ENCODE measurements at places on chromosomes 5 and 9.
A peak's percentile ranks its signal among the peaks of the same experiment; 100 is the strongest.

DNA sequence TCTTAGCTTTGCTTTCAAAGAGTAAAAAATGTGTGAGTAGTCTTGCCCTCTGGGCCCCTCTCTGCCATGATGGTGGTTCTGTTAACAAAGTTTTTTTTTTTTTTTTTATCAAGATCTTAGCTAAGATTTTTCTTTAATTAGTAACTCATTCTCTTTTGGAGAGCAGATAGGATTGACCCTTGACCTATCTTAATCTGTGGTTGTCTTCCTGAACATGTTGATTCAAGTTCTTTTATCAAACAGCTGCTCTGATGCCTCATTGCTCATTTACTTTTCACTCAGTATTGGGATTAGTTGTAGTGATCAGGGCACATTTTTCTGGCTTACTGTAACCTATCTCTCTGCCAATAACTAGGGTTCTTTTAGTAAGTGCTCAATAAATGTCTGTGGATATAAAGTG lies 106.3 kb downstream of the PCSK5 start:
- no peak for DNase-seq

DNA sequence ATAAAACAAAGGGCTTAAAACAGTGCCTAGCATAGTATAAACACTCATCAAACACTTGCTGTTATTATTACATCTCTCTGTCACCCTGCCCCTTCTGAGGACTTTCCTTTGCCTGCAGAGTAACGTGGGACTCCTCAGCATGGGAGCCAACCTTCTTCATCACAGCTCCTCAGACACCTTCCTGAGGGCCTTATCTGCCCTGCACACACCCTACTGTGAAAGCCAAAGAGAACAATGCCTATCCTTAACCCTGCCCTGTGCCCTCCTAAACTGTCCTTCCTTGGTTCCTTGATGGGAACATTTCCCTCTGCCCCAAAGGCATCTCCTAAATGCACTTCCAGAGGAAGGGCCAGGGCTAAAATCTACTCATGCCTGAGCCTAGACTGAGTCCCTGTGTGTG lies 20.6 kb upstream of the HAND1 start:
- no peak for DNase-seq

GRCh38 chr9:98038958-98039357 lies 17.6 kb upstream of the NANS start:
- no peak for DNase-seq

DNA sequence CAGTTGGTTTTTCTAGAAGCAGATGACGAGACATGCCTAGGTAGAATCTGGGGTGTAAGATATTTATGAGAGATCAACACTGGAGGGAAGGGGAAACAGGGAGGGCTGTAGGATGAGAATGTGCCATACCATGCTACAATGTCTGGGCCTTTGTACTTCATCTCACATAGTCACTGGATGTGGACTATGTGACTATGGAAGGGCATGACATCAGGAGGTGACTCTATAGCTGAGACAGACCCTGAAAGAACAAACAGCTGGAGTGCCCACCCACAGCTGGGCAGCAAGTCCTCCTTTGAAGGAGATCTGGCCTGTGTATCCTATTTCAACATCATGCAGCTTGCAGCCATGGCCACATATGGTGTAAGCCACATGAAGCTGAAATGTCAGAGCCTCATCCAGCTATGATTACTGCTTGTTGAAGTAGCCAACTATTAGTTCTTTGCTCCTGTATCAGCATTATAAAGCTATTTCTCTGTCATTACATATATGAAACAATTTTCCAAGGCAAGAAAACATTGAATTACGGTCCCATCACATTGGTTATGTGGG lies 46.2 kb upstream of the KIF2A start:
- DNase-seq = no peak

DNA sequence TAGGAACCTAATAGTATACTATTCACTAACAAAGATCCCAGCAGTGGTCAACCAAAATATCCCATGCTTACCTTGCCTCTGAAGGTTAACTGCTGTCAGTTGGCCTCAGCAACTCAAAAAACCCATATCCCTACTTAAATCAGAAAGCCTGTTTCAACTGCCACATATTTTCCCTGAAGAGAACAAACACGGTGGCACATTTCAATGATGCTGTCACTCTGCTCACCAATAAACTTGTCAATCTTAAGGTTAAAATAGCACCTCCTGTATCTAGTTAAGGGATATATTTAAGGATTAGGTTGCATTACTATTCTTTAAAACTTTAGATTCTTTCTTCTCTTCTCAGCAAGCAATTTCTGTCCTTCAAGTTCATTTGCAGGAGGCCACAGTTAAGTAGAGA lies 986.9 kb downstream of the CDH18 start:
- no peak for DNase-seq

- no peak for DNase-seq
These were observed 81.2 kb upstream of the LMX1B start for GRCh38 chr9:126532489-126532888.

DNA sequence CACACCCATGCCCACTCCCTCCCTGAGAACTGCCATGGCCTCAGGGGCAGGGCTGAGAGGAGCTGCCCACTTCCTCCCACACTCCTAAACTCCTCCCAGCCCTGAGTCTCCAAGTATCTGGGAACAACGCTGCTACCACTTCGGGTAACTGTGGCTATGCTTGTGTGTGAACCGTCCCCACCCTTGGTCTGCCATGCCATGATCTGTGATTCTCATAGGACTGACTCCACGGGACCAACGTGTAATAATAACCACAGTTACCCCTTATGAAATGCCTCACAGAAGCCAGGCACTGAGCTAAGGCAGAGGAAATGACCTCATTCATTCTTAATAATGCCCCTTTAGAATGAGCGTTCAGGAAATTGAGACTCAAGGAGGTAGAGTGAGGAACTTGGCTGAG lies 103.9 kb upstream of the SMIM23 start:
- no peak for DNase-seq

DNA sequence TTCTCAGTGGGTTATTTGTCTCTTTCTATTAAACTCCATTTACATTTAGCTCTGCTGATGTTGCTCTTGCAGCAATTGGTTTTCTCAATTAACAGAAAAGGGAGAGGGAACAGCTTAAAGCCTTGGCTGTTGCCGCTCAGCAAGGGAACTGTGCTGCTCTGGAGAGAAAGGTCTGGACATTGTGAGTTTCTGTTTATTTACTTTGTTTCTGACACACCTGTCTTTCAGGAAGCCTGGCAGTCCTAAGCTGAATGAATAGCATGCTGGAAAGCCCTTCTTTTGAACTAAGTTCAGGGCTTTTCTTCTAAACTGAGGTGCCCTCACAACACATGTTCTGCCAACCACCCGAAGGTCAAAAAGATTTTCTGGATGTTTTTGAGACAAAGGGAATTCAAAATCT lies 491.9 kb downstream of the PDE4D start:
- no peak for DNase-seq

GRCh38 chr5:38101897-38102296 lies 156.5 kb upstream of the EGFLAM start:
- no peak for DNase-seq

DNA sequence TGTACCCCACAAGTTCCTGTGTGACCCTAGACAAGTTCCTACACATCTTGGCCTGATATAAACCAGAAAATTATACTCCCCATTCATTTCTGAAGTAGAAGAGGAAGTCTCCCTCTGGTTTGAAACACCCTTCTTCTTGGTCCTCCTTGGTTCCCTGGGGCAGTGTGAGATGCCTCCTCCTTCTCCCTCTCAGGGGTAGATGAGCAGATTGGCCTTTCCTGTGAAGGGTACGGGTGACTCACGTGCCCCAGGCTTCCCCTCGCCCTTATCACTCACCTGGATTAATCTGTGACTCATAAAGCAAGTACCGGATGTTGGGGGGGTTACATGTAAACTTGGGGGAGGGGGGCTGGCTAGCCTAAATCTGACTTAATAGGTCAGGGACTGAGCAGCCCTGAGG lies 11.1 kb upstream of the AQP3 start:
- DNase-seq = no peak

GRCh38 chr5:64213531-64213930 lies 47.9 kb downstream of the RNF180 start:
- DNase-seq = no peak

- peak; percentile 56 for DNase-seq
These were observed at the start of gene EIF4EBP3 for GRCh38 chr5:140547508-140548299. EIF4EBP3 (plus strand) TSS chr5:140547662; CDS start chr5:140547738, 76 bp downstream.

GRCh38 chr5:852431-853401 lies 1.9 kb upstream of the ZDHHC11 start:
- no peak for DNase-seq

DNA sequence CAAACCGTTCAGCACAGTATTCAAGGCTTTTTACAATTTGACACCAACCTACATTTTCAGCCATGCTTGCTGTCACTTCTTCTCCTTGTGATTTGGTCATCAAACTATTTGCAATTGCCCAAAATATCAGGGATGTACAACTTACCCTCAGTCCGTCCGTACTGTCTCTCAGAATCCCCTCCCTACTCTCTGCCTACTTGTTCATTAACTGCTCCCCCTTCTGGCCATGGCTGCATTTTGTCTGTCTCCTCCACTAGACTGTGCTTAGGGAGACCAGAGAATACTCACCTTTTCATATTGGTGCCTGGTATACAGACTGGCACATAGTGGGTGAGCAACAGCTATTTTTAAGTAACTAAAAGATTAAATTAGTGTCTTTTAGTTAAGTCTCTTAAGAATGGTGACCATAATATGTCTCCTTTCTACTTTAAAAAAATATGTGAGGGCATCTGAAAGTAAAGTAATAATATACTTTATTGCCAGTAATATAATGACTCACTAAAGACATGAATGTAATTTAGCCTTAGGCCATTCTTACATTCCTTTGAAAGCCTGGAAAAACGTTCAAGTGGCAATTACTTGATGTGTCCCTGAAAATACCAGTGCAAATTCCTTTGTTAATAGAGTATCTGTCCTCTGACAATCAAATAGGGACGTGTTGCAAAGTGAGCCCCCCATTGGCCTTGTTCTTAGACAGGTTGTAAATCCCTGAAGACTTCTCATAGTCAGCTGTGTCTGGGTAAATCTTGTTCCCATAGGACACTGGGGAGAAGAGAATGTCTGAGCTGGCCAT lies 27.8 kb downstream of the PRLR start:
- DNase-seq = no peak

- no peak for DNase-seq
These were observed 707 bp downstream of the GTF3C5 start for GRCh38 chr9:133031496-133031911.

- no peak for DNase-seq
These were observed 24.2 kb upstream of the LECT2 start for GRCh38 chr5:135978993-135979392.

- no peak for DNase-seq
These were observed 4.8 kb downstream of the ANKRD34B start for GRCh38 chr5:80565330-80565729.

GRCh38 chr9:107492381-107492970 lies 2.9 kb upstream of the KLF4 start:
- no peak for DNase-seq

- DNase-seq = no peak
These were observed 271.2 kb downstream of the RASEF start for GRCh38 chr9:82791692-82792091.

DNA sequence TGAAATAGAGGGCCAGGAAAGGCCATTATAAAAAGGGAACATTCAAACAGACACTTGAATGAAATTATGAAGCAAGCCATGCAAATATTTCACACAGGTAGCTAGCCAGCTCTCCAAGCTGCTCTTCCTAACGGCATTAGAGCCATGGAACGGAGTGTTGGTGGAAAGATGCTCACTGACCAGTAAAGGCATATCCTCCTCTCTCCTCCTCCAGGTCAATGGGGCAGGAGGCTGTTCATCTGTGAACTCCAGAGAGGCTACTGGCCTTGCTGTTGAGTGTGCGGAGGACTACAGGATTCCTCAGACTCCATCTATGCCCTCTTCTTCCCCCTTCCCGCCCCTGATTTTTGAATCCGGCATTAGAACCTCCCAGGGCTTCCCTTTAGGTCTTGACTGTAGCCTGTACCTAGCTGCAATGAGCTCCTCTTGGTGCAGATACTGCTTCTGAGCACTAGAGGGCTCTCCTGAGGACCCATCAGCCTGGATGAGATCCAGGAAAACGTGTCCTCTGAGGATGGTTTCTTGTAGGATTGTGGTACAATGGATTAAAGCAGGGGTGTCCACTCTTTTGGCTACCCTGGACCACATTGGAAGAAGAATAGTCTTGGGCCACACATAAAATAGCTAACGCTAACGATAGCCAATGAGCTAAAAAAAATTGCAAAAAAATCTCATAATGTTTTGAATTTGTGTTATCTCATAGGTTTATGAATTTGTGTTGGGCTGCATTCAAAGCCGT lies 162.2 kb downstream of the SREK1 start:
- DNase-seq = no peak

GRCh38 chr5:116045821-116046220 lies 13.5 kb downstream of the ARL14EPL start:
- DNase-seq = no peak

GRCh38 chr5:89047571-89047970 lies 164.6 kb upstream of the MEF2C start:
- DNase-seq = no peak

DNA sequence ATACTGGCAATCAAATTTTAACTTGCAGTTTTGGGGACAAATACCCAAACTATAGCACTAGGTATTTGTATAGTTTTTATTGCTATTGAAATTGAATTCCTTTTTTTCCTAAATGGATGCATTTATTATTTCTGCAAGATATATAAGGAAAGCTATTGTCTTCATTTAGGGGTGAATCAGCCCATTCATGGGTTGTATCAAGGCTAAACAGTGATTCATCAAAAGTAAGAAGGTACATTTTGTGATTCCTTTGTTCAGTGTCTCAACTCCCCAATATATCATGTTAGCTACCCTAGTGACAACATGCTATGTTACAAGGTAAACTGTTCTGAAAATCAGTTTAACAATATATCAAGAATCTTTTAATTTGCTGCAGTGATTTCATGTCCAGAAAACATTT lies 185.7 kb downstream of the PLK2 start:
- DNase-seq = no peak

GRCh38 chr5:176359658-176360057 lies 1.9 kb downstream of the KIAA1191 start:
- no peak for DNase-seq

DNA sequence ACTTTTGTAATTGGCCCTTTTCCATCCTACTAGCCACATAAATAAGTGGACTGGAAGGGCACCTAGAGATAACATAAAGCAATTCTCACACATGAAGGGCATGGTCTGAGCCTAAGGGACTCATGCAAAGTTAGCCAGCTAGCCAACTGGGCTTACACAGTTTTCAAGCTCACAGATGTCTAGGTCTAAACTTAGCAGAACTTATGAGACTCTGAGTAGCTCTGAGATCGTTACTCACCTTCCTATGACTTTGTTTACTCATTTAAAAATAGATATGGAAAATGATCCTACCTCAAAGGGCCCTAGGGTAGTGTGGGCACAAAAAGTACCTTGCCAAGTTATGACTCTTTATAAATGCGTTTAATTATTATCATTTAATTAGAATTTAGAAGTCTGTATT lies 410.4 kb upstream of the MPDZ start:
- DNase-seq = no peak

GRCh38 chr9:75715360-75715759 lies 175.1 kb upstream of the PCSK5 start:
- DNase-seq = no peak

Measured in SIG-M5 (cell line).